ENCODE measurements at places on chromosomes 11 and 22. TPM values are rescaled to one million over a fixed set of nuclear protein-coding genes. Genes with fewer than 3 reads are reported as not detected.

Gene HORMAD2
- not detected for total RNA-seq

DNA sequence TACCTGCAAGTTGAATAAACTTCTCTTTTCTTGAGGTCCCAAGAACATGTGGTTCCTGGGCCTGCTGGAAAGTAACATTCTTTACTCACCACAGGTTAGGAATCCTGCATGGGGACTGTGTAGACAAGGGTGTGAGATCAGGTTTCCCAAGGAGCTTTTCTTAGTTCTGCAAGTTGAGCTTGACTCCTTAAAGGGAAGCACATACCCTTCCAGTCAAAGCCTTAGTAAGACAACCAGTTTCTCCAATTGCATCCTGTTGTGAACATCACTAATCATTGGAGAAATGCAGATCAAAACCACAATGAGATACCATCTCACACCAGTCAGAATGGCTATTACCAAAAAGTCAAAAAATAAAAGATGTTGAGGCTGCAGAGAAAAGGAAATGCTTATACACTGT is 48.3 kb upstream of the PAK1 start:
- no peaks in the 10 kb centered on the region for H3K36me3 ChIP-seq
- peak; percentile 94 for DNase-seq
- no peak overlapping the region for H3K27ac ChIP-seq
- H3K4me1 ChIP-seq: no peaks in the 10 kb centered on the region
- H3K4me3 ChIP-seq: no peak overlapping the region

DNA sequence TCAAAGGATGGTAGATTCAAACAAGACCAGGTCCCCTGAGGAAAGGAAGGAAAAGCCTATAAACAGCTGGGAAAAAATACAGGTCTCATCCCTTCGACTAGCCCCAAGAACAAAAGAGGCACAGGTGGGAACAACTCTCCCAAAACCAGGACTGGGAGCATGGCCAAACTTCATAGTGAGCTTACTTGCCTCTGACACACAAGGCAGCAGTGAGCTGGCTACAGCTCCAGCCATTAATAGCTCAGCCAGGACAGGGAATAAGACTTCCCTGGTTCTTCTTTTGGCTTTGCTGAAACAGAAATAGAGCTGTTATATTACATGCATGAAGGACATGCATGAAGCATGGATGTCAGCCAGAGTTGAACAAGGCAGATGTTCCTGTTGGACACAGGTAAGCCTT is at the start of gene OR10A2:
OR10A2 (plus strand) TSS at position 97 of the 400 bp plus-strand sequence. CDS start 6,698 bp downstream, outside the sequence.
- no peaks in the 10 kb centered on the region for H3K36me3 ChIP-seq
- no peaks in the 10 kb centered on the region for H3K4me1 ChIP-seq
- H3K27me3 ChIP-seq: no peaks in the 10 kb centered on the region
- no peak within 1 kb of the TSS for H3K4me3 ChIP-seq

- H3K4me3 ChIP-seq: no peak within 1 kb of the TSS
- H3K27ac ChIP-seq: no peak within 1 kb of the TSS
- peaks cover 14% of the 10 kb centered on the region for H3K4me1 ChIP-seq
- no peaks in the 10 kb centered on the region for H3K27me3 ChIP-seq
- DNase-seq: no peak
These were observed at the start of gene C22orf15 for GRCh38 chr22:23762842-23763578. Gene C22orf15 (plus strand): TSS chr22:23762990. CDS start chr22:23763307, 317 bp downstream.

DNA sequence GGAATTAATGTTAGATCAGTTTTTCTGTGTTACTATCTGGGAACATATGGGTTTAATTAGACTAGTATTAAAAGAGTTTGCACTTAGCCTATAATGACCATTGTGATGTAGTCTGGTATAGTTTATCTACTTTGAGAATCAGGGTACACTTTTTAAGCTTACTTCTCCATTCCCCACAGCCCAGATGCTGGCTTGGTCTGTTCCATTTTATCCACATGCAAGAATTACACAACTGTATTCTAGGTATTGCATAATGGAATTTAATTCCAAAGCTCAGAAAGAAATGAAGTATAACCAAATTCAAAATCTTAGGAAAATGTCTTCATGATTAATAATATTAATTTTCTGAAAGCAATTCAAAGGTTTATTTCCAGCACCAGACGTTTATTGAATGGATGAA is 122.2 kb upstream of the PDGFD start:
- H3K4me3 ChIP-seq: no peak overlapping the region
- no peaks in the 10 kb centered on the region for H3K4me1 ChIP-seq
- no peak for DNase-seq
- H3K36me3 ChIP-seq: no peaks in the 10 kb centered on the region
- H3K27me3 ChIP-seq: no peaks in the 10 kb centered on the region
